ENCODE measurements at places on chromosomes 6 and 20. TPM values are rescaled to one million over a fixed set of nuclear protein-coding genes. Genes with fewer than 3 reads are reported as not detected.

Gene ERVFRD-1
- 0.06 TPM for total RNA-seq

Gene CRIP3
- 8.4 TPM for total RNA-seq

Gene C20orf144
- not detected for total RNA-seq

Gene GABRR1
- total RNA-seq = 0.20 TPM

Gene TRIM10
- total RNA-seq = 0.94 TPM

Gene PREP
- 21.5 TPM for total RNA-seq

Gene SNAI1
- 0.40 TPM for total RNA-seq

Gene CST4
- total RNA-seq = not detected

Gene CALHM5
- 4.5 TPM for total RNA-seq

Gene TULP4
- 133 TPM for total RNA-seq

Gene DUSP22
- total RNA-seq = 42.3 TPM

Gene TP53TG5
- 0.69 TPM for total RNA-seq

Gene RAMACL
- 1.3 TPM for total RNA-seq

Gene PTK7
- 126 TPM for total RNA-seq

Gene EMILIN3
- 8.6 TPM for total RNA-seq

Gene ADTRP
- 0.88 TPM for total RNA-seq

Gene KCNK17
- total RNA-seq = 0.20 TPM

DNA sequence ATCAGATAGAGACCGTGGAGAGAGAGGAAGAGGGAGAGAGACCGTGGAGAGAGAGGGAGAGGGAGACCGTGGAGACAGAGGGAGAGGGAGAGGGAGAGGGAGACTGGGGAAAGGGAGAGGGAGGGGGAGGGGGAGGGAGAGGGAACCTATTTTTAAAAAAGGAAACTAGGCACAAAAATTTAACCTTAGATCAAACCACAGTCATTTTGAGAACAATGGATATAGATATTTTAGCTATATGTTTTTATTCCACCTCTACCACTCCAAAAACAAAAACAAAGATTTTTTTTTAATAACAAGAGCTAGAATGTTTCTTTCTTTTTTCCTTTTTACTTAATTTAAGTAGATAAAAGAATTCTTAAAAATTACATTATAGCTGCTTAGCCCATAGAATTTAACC lies 65.1 kb upstream of the SCGN start:
- no peak for DNase-seq

GRCh38 chr6:38739532-38739931 lies 24.4 kb downstream of the DNAH8 start:
- no peak for DNase-seq

DNA sequence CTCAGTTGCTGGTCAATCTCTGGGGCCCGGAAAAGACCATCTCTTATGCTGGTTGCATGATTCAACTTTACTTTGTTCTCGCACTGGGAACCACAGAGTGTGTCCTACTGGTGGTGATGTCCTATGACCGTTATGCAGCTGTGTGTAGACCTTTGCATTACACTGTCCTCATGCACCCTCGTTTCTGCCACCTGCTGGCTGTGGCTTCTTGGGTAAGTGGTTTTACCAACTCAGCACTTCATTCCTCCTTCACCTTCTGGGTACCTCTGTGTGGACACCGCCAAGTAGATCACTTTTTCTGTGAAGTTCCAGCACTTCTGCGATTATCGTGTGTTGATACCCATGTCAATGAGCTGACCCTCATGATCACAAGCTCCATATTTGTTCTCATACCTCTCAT lies 4.3 kb downstream of the OR2J3 start:
- DNase-seq = no peak

DNA sequence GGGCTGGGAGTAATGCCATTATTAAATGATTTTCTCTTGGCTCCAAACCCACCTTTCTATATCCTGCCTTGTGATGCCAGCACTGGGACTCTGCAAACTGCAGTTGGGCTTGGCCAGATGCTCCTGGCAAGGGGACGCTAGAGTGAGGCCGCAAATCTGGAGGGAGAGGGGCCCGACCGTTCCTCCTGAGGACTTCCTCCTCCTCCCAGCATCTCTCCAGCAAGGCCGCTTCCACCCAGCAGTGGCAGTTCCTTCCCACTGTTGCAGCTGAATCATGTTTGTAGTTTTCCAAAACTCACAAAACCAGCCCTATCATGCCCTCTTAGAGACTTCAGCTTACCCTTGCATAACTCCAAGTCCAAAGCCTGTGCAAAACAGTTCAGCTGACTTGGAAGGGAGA lies 244.4 kb downstream of the FOXA2 start:
- DNase-seq = no peak

GRCh38 chr6:151089978-151090377 lies 149.8 kb upstream of the AKAP12 start:
- DNase-seq = no peak

GRCh38 chr20:8951164-8951563 lies 117.7 kb upstream of the PLCB4 start:
- DNase-seq = no peak

DNA sequence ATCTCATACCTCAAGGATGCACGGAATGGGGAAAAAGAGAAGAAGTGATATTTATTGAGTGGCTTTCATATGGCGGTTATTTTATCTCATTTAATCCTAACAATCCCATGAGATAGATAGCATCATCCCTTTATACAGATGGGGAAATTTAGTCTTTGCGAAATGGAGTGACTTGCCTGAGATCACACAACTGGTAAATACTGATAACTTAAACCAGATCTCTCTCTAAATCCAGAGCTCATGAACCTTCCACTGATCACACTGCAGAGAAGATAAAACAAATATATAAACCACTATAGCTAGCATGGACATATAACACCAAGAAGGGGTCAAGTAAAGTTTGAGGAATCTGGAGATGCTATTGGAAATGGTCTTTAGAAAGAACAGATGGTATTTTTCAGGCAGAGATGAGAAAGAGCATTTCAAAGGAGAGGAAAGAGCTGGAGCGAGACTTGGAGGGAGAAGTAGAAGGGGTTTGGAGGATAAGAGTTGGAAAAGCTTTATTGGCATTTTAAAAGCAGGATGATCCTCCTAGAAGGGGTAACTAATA lies 139.8 kb upstream of the TNFAIP3 start:
- no peak for DNase-seq

- no peak for DNase-seq
Observed at GRCh38 chr6:20332441-20333006, 69.2 kb upstream of the E2F3 start.

- DNase-seq = peak; percentile 66
Observed at GRCh38 chr20:38751360-38751976, 3.2 kb downstream of the ACTR5 start.

GRCh38 chr6:56757588-56757984 lies 114.9 kb upstream of the DST start:
- DNase-seq = peak; percentile 36

DNA sequence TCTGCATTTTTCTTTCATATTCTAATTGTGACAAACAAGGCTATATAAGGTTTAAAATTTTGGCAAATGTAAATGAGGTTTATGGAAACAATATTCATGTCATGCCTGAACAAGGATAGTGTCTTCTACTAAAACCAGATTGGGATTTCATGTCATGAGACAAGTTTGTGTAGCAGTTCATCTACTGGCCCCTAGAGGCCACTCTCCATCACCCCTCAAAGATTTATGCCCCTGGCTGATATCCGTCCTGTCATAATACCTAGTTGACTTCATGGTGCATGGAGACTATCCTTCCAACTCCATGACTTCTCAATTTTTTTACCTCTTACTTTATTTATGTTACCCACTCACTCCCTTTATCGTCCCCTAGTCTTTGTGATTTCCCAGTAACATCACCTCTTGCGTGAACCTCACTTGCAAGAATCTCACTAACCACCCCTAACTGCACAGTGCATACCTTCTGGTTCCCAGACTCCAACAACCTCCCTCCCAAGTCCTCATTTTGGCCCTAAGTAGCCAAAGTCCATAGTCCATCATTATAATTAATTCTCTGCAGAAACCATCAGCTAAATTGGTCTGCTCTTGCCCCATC lies 179.8 kb downstream of the TASP1 start:
- DNase-seq = no peak

GRCh38 chr6:107495971-107496370 lies 6.1 kb downstream of the SOBP start:
- no peak for DNase-seq

DNA sequence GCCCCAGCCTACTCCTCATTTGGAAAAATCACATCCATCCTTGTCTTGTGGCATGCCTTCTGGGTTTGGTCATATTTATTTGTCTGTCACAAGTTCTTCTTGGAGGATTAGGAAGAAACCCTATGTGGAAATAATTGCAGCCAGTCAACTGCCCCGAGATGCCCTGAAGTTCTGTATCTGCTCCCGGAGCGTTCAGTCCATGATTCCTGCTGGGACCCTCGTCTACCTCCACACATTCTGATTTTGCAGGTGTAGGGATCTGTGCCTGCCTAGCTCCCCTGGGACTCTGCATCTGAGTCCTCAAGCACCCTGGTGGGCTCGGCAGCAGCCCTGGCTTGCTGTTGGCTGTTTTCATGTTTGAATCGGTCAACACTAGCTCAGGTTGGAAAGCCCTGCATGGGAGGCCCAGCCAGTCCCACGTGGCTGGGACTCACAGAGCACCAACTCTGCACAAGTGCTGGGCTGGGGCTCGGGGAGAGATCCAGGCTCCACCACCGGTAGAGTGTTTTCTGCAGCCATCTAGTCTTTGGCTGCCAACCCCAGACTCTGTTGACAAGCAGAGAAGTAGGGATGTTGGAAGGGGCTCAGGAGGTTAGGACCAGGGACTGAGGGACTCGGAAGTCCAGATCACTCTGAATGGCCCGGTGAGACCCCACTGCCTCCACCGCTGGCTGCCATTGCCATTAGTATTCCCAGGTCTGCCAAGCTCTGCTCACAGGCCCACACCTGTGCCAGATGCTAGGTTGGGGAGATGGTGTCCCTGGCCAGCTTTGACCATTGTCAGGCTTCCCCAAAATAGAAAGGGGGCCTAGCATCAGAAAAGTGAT lies 183.5 kb upstream of the CST7 start:
- DNase-seq = no peak

- DNase-seq = no peak
Observed at GRCh38 chr6:149278997-149279396, 38.5 kb upstream of the TAB2 start.

- no peak for DNase-seq
Observed at GRCh38 chr6:119938752-119939151, 589.2 kb upstream of the MAN1A1 start.

DNA sequence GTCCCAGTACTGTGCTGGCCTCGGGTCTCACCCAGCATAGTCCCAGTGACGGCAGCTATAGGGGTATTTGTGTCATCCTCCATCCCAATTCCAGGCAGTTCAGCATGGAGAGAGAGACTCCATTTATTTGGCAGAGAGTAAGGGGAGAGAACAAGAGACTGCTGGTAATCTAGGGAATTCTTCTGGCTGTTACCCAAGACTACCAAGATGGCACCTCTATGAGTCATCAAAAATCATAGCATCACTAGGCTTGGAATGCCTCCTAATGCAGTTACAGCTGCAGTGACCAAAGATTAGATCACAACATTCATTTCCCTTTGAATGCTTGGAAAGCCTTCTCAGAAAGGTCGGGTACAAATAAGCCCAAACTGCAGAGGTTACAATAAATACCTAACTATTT lies 660.4 kb upstream of the FLRT3 start:
- no peak for DNase-seq

- no peak for DNase-seq
Observed at GRCh38 chr20:15056246-15056645, 718.8 kb upstream of the FLRT3 start.

DNA sequence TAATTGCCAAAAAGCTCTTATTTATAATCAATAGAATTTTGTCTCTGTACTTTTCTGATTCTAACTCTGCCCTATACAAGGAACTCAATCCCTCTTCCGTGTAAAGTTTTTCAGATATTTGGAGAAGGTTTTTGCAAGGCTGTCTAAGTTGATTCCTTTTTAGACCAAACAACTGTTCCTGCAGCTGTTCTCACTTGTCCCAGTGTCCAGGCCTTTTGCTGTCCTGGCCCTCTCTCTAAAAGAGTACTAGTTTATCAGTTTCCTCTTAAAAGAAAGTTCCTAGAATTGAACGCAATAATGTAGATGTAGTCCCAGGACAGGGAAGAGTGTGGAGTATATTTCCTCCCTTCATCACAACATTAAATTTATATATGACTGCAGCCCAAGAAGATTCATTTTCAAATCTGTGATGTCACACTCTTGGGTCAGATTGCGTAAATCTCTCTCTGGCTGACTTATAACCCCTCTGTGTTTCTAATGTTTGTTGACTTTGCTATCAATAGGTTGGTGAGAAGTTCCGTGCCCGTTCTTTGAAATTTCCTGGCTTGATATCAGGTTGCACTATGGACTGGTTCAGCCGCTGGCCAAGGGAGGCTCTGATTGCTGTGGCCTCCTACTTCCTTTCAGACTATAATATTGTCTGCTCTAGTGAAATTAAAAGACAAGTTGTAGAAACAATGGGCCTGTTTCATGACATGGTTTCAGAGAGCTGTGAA lies 139.4 kb upstream of the GLP1R start:
- DNase-seq = no peak

GRCh38 chr20:59333260-59333845 lies 32.9 kb downstream of the EDN3 start:
- no peak for DNase-seq

DNA sequence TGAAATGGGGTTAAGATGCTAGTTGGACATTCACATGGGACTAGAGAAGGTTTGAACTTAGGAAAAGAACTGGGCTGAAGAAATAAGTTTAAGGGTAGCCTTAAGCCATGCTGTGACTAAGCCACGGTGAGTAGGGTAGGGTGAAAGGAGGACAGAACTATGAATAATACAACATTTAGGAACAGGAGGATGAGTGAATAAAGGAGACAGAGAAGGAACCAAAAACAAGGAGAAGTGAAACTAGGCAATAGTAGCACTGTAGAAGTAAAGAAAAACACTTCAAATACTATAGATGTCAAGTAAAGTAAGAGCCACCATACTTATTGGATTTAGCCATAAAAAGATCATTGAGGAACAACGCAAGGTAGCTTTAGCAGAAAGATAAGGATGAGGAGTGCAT lies 111.2 kb downstream of the KCNQ5 start:
- DNase-seq = no peak

DNA sequence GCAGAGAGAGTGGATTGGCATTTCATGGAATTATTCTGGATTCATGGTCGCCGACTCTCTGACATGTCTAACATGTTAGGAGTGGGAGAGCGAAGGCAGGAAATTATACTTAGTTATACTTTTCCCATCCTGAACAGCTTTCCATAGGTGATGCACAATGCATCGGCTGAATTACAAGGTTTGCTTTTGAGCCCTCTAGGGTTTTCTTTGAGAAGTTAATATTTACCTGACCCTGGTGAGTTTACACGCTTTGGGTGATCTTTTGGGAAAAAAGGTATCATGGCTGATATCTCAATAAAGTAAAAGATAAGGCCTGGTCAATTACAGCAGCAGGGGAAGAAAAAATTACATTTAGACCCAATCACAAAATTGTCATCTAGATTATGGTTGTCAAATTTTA lies 14.0 kb upstream of the NKX2-2 start:
- no peak for DNase-seq

GRCh38 chr6:26576929-26577719 lies 19.6 kb upstream of the ABT1 start:
- no peak for DNase-seq

DNA sequence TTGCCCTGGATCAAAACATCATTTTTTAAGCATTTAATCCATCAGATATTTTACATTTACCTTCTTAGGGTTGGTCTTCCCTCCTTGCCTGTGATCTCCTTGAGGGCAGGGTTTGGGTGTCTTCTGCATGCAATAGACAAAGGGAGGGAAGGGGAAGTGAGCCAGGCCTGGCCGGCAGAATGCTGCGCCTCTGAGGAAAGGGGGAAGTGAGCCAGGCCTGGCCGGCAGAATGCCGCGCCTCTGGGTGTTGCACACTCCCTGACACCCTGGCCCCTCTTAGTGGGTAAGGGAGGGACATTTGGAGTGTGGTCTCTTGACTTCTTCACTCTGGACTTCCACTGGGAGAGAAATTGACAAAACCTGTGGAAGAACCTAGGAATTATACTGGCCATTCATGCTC lies 12.4 kb downstream of the PSMF1 start:
- no peak for DNase-seq

Measured in spinal cord (tissue), 10 donors.